Stimulated activated CD8-positive, alpha-beta memory T cell treated with anti-CD3 and anti-CD28 coated beads, Interleukin-15, amount 100 ng/mL, for 24 hours (primary cell): ENCODE measurements at places on chromosomes 1 and 21.

DNA sequence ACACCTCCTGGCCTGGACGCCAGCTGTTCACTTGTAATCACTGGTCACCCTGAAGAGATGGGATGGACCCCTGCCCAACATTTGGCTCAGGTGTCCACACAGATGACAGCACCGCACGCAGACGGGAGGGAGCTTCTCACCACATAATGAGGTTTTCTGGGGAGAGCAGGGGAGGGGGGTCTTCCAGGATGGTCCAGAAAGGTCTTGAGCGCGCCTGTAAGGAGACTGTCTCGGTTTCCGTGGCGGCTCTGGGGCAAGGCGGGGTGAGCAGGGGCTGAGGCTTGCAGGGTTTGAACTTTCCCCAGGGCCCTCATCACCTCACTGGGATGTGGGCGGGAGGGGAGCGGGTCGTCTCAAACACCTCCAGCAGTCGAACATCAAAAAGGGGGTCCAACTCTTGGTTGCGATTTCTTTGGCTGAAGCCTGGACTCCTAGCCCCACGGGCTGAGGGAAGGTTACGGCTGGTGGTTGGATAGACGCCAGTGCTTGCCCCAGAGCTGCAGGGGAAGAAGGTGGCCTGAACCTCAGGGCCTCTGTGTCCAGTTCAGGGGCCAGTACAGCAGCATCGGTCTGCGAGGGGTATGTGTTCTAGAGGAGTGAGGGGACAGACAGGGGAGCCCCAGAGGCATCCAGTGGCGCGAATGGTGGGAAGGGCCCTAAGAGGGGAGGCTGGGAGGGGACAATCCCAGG is 53.8 kb downstream of the PRKCZ start:
- no peak for DNase-seq

DNA sequence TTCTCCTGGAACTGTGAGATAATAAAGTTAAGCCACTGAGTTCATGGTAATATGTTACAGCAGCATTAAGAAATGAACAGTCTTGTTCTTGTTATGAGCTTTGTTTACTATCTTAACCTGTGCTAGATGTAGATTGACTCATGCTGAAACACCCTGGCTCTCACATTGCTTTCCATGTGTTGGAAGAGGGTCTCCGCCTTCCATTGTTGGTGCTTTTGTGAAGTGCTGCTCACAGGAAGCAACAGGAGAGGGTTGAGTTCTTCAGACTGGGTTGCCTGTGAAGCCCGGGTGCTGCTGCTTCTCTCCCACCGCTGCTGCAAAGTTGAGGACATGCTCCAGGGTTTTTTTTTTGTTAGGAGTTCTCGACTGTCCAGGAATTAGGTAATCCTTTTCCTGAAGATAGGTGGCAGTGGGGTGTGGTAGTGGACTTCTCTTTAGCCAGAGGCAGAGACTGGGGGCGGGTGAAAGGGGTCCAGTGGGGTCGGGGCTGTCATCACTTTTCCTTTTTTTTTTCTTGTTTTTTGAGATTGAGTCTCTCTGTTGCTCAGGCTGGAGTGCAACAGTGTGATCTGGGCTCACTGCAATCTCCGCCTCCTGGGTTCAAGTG is 28.7 kb upstream of the HMGN1 start:
- DNase-seq = no peak

DNA sequence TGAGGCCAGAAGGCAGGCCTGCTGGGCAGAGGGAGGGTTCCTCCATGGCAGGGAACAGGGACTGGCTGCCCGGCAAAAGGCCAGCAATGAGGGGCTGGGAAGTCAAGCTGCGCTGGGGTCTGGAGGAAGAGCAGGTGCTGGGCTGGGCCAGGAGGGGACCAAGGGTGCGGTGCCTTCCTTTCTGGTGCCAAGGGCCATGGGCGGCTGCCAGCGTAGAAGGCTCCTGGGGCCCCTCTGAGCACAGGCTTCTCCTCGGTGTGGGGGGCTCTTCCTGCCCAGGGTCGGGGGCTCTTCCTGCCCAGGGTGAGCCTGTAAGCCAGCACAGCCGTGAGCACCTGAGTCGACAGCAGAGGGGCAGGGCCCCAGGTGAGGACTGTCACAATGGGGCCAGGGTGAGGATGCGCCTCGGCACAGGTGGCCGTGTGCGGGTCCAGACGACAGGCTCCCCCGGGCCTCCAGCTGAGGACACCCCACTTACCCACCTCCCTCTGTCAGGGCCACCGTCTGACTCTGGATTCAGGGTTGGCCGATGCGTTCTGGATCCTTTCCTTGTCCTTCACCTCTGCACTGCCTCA is 10.7 kb upstream of the DNMT3L start:
- DNase-seq = no peak

GRCh38 chr1:160205242-160206035 is at the start of gene PEA15:
Gene PEA15, plus strand, starts transcription at chr1:160205384. Its CDS starts 6,161 bp downstream, at chr1:160211545.
- peak; percentile 47 for DNase-seq

GRCh38 chr1:16156848-16157495 is 1.1 kb upstream of the EPHA2 start:
- DNase-seq = no peak

- DNase-seq = no peak
Observed at GRCh38 chr1:19349999-19350398, 37.9 kb downstream of the SLC66A1 start.

GRCh38 chr1:150563340-150564038 is 14.3 kb downstream of the ADAMTSL4 start:
- no peak for DNase-seq

DNA sequence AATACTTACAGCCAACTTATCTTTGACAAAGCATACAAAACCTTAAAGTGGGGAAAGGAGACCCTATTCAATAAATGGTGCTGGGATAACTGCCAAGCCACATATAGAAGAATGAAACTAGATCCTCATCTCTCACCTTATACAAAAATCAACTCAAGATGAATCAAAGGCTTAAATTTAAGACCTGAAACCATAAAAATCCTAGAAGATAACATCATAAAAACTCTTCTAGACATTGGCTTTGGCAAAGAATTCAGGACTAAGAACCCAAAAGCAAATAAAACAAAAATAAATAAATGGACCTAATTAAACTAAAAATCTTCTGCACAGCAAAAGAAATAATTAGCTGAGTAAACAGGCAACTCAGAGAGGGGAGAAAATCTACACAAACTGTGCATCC is 335.6 kb upstream of the PBX1 start:
- DNase-seq = no peak

DNA sequence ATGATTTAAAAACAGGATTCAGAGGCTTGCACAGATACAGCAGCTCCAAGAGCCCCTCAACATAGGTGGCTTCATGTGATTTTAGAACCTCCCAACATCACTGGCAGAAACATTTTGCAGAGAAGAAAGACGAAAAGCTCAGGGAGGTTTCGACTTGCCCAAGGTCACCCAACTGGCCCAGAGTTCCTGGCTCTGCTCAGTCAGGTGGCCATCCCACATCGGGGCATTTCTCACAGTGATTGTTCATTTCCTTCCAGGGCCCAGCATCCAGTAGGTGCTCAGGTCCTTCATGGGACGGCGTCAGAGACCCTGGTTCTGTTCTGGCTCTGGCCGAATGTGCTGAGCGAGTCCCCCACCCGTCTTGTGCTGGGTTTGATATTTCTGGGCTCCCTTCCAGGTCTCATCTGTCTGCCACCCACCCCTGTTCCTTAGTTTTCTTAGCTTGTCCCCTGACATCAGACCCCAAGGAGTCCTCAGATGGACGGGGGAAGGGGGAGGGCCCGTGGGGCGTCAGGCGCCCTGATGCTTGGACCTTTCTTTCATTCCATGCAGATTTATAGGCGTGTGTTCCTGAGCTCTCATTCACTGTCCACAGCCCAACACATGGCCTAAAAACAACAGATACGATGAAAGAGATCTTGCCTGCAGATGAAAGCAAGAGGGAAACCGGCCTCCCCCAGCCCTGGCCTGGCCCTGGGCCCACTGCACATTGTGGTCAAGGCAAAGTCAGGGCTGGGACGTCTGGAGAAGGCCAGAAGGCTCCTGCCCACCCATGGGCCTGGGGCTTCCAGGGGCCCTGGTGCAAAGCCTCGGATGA is 123.1 kb upstream of the ZBTB40 start:
- DNase-seq = no peak

DNA sequence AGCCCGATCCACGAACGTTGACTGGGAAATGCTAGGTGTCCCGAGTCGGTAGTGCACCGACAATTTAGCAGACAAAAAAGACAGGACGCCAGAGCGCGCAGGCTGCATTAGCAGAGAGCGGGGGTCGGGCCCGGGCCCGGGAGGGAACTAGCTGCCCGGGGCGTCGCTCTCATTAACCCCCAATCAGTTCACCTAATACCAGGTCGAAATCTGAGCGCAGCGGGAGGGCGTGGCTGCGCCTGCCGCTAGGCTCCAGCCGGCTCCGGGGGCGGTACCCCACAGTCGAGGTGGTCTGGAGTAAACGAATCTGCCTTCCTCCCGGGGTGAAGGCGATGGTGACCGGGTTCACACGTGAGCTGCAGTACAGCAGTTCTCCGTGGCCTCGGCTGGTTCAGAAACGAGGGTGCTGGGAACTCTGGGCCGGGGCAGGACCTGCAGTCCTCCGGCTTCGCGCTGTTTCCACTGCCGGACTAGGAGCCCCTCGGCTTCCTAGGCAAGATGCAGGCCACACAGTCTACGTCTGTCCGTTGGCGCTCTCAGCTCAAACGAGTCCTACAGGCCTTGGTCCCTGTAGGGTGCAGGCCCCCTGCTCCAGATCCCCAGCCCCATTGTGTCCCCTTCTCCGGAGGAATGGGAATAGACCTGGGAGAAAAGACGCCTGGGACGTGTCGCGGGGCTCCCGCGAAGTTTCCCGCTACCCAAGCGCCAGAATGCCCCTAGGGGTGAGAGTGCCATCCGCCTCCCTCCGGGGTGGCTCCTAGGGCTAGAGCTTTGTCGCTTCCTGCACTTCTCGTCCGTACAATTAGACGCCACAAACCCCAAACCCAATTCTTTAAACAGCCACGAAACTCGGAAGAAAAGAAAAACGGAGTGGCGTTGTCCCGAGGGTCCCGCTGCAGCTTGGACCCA is 2.0 kb downstream of the GFI1 start:
- DNase-seq = peak; percentile 43

GRCh38 chr1:229709500-229710013 is 83.5 kb downstream of the URB2 start:
- DNase-seq = no peak

DNA sequence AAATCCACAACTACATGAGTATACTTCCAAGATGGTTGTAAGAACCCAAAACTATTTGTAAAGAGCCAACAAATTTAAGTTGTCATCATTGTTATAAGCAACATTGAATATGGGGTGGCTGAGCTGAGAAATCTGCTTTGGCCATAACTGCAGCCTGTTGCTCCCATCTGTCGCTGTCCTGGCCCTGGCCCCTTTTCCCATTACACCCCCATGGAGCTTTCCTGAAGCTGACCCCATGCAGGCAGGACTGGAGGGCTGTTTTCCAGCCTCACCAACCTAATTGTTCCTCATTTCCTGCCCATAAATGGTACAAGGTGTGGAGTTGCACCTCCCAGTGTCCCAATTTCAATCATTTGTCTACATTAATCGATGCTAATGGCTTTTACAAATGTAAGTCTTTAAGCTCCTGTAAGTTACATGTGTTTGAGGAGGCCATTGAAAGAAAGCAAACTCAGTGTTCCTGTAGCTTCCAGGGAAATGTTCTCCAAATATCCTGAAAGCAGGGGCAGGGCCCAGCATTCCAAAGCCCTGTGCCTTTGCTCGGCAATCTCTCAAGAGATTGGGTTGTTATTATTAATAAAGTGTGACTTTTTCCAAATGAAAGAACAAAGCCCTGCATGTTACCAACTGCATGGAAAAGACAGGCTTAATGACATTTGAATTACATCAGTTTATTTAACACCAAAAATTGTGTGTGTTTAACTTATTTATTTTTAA is 545.9 kb downstream of the PLPP3 start:
- DNase-seq = no peak

- no peak for DNase-seq
Observed at GRCh38 chr1:114352797-114353196, 158.2 kb downstream of the TRIM33 start.

- DNase-seq = no peak
Observed at GRCh38 chr1:70033266-70033873, 172.0 kb downstream of the LRRC40 start.

DNA sequence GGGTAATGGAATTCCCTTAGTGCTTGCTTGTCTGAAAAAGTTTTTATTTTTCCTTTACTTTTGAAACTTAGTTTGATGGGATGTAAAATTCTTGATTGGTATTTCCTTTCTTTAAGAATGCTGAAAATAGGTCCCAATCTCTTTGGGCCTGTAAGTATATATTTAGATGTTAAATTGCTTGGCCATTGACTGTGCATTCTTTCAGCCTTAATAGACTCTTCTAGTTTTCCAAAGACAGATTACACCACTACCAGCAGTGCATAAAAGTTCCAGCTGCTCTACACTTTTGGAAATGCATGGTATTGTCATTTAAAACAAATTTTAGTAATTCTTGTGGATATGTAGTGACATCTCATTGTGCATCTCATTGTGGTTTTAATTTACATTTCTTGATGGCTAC is 464.8 kb upstream of the USP24 start:
- DNase-seq = no peak

- DNase-seq = no peak
Observed at GRCh38 chr1:152003846-152004442, 10.3 kb upstream of the S100A10 start.

GRCh38 chr21:33230545-33231324 is 997 bp downstream of the IFNAR2 start:
- no peak for DNase-seq

- DNase-seq = no peak
Observed at GRCh38 chr1:65658122-65658521, 134.6 kb upstream of the PDE4B start.

DNA sequence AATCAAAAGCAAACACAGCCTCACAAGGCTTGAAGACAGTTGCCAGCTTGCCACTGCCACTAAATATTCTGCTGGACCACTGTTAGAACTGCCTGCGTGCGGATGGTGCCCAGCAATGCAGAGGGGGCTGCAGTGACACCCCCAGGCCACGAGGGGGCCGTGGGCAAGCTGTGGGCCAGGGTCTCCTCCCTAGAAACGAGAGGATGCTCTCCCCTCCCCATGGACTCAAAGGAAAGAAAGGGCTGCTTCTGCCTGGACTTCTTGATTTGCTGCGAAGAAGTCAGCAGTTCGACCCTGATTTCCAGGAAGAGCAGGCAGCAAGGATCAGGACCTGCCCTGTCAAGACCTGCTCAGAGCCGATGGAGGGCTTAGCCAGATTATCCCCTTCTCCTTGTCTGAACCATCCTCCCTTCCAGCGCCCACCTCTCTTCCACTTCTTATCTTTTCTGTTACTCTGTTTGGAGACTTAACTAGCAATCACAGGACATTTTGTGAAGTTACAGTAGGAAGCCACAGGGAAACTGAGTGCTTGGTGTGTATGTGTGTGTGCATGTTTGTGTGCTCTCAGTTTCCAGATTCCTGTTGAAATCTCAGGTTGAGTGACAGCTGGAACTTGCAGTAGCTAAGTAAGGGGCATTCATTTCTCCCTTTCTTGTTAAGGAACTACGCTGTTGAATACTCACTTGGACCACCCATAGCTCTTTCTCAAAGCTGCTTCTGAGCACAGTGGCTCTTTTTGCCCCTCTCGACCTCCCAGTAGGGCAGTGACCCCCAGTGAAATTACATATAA is 2.7 kb downstream of the MAN1C1 start:
- no peak for DNase-seq

GRCh38 chr1:207890136-207890738 is 20.7 kb downstream of the CD34 start:
- DNase-seq = no peak

GRCh38 chr1:155044812-155045657 is 6.1 kb upstream of the ADAM15 start:
- DNase-seq = no peak
